Activated T-helper 2 cell treated with anti-CD3 and anti-CD28 coated beads, Interferon-gamma antibody, Interleukin-2, Interleukin-4, amounts not matched to agents 10 μg/mL and 5 μg/mL and 100 μg/mL, durations not matched to agents 14 hours and 24 hours and 36 hours (primary cell): ENCODE measurements at places on chromosomes 4 and X. TPM values are rescaled to one million over a fixed set of nuclear protein-coding genes. Genes with fewer than 3 reads are reported as not detected.

GRCh38 chrX:1164322-1165288 lies 47.8 kb downstream of the CRLF2 start:
- peaks cover 12% of the 10 kb centered on the region for H3K27me3 ChIP-seq
- DNase-seq, result no peak
- peaks cover 14% of the 10 kb centered on the region for H3K4me1 ChIP-seq
- no peak overlapping the region for H3K4me3 ChIP-seq

GRCh38 chr4:78862314-78862737 lies 76.9 kb downstream of the PAQR3 start:
- H3K4me1 ChIP-seq, result peaks cover 2% of the 10 kb centered on the region
- H3K36me3 ChIP-seq, result peaks cover 3% of the 10 kb centered on the region
- no peak for DNase-seq
- H3K27ac ChIP-seq, result no peak overlapping the region
- no peak overlapping the region for H3K4me3 ChIP-seq

DNA sequence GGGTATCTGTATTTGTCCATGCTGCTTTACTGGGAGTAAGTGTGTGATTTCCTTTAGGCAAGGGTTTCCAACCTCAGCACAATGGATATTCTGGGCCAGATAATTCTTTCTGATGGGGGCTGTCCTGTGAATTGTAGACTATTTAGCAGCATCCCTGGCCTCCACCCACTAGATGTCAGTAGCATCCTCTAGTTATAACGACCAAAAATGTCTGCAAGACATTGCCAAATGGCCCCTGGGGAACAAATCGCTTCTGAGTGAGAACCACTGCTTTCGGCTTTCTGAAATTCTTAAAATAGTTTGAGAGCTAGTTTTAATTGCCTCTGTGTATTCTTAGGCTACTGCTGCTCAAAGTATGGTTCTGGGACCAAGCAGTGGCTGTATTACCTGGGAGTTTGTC lies 81.2 kb upstream of the GPM6B start:
- no peaks in the 10 kb centered on the region for H3K36me3 ChIP-seq
- no peaks in the 10 kb centered on the region for H3K27me3 ChIP-seq
- no peaks in the 10 kb centered on the region for H3K4me1 ChIP-seq
- H3K27ac ChIP-seq, result no peak overlapping the region

DNA sequence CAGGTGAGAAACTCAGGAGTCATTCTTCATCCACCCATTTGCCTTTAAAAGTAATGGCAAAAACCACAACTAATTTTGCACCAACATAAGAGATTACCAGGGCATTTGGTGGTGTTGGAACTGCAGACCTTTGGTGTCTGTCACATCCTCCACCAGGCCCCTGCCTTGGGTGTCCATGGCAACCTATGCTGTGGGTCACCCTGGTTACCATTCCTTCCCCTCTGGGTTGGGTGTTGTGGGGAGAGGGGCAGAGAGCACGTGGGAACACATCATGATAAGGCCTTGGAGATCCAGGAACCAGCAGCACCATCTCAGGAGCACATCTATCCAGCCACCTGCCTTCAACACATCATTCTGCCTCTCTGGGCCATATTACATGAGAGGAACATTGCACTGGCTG lies 77.3 kb downstream of the CHRNA9 start:
- H3K36me3 ChIP-seq, result peaks cover 5% of the 10 kb centered on the region
- H3K27ac ChIP-seq, result no peak overlapping the region
- DNase-seq, result no peak
- peaks cover 2% of the 10 kb centered on the region for H3K4me1 ChIP-seq
- no peak overlapping the region for H3K4me3 ChIP-seq
- H3K27me3 ChIP-seq, result peaks cover 2% of the 10 kb centered on the region

GRCh38 chr4:7701866-7702649 lies 237.6 kb downstream of the AFAP1 start:
- H3K27me3 ChIP-seq, result peaks cover 2% of the 10 kb centered on the region
- no peak overlapping the region for H3K4me3 ChIP-seq
- no peak overlapping the region for H3K27ac ChIP-seq
- no peak for DNase-seq
- H3K36me3 ChIP-seq, result no peaks in the 10 kb centered on the region

DNA sequence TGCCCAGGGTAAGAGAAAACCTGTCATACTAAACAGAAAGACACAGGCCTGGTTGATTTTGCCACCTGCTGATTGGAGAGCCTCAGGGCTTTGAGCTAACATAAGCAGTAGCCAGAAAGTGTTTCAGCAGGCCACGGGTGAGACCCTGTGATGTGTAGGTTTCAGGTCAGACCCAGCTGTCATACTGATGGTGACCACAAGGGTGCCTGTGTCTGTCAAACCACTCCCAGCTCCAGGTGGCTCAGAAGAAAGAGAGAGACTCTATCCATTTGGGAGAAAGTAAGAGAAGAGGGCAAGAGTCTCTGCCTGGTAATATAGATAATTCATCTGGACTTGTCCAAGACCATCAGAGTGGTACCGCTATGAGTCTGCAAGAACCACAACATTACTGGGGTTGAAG lies 72.8 kb upstream of the NLRP2B start:
- DNase-seq, result no peak
- H3K27ac ChIP-seq, result no peak overlapping the region
- H3K27me3 ChIP-seq, result no peaks in the 10 kb centered on the region
- no peaks in the 10 kb centered on the region for H3K36me3 ChIP-seq
- H3K4me1 ChIP-seq, result no peaks in the 10 kb centered on the region

DNA sequence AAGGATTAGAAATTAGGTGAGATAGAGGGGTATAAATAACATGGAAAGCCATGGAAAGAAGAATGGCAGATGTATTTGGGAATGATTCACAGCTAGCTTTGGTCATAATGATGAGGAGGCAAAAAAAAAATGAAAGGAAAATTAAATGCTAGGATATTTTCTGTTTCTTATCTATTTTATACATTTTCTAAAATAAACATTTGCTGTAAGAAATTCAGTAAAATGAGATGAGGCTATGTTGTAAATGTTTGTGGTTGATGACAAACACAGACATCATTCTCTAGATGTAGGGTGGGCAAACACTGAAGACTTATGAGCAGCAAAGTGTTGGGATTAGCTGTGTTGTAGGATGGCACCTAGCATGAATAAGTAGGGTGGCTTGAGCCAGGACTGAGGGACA lies 407.1 kb downstream of the IL15 start:
- no peak for DNase-seq
- H3K27ac ChIP-seq, result no peak overlapping the region
- no peaks in the 10 kb centered on the region for H3K27me3 ChIP-seq
- H3K4me1 ChIP-seq, result peaks cover 22% of the 10 kb centered on the region
- no peak overlapping the region for H3K4me3 ChIP-seq
- peaks cover 28% of the 10 kb centered on the region for H3K36me3 ChIP-seq

- no peak overlapping the region for H3K27ac ChIP-seq
- no peaks in the 10 kb centered on the region for H3K36me3 ChIP-seq
- no peak for DNase-seq
- H3K4me3 ChIP-seq, result no peak overlapping the region
- no peaks in the 10 kb centered on the region for H3K4me1 ChIP-seq
- H3K27me3 ChIP-seq, result no peaks in the 10 kb centered on the region
Observed at GRCh38 chrX:153560000-153560399, 38.9 kb downstream of the CCNQ start.

- H3K36me3 ChIP-seq, result no peaks in the 10 kb centered on the region
- no peak overlapping the region for H3K27ac ChIP-seq
- no peak overlapping the region for H3K4me3 ChIP-seq
- H3K4me1 ChIP-seq, result no peaks in the 10 kb centered on the region
- no peak for DNase-seq
Observed at GRCh38 chrX:108071578-108071977, 19.8 kb downstream of the PSMD10 start.

GRCh38 chr4:10296730-10297129 lies 160.5 kb downstream of the ZNF518B start:
- no peaks in the 10 kb centered on the region for H3K4me1 ChIP-seq
- no peak overlapping the region for H3K27ac ChIP-seq
- no peaks in the 10 kb centered on the region for H3K36me3 ChIP-seq
- peaks cover 2% of the 10 kb centered on the region for H3K27me3 ChIP-seq
- DNase-seq, result no peak

DNA sequence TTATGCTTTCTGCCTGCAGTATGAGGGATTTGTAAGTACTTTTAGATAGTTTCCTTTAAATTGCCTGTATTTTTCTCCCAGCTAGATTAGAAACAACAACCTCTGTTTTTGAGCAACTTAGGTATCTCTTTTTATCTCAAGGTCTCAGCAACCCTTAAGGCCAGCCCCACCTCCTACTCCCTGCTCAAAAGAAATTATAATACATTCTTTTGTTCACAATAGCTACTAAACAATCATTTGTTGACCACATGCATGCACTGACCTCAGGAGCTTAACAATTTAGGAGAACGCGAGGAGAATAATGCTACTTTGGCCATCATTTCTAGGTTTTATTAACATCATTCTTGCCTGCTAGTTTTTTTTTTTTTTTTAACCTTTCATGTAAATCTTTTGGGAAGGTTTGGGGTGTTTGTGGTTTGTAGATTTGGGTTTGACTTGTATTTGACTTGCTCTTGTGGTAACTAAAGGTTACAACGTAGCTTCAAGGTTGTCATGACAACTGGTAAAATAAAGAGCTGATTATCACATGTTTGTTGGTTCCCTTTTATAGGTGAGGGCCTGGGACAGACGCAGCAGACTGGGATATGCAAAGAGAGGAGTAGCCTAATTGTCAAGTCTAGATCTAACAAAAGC lies 145.4 kb upstream of the PLAC1 start:
- H3K4me3 ChIP-seq, result peak overlapping the region; percentile 14
- H3K27me3 ChIP-seq, result no peaks in the 10 kb centered on the region

- no peak overlapping the region for H3K27ac ChIP-seq
- DNase-seq, result no peak
- peaks cover 18% of the 10 kb centered on the region for H3K27me3 ChIP-seq
- no peaks in the 10 kb centered on the region for H3K4me1 ChIP-seq
Observed at GRCh38 chr4:47704693-47705325, 133.1 kb downstream of the CORIN start.

- no peak overlapping the region for H3K4me3 ChIP-seq
- H3K36me3 ChIP-seq, result no peaks in the 10 kb centered on the region
- no peak overlapping the region for H3K27ac ChIP-seq
- H3K27me3 ChIP-seq, result no peaks in the 10 kb centered on the region
Observed at GRCh38 chr4:8702516-8703400, 110.2 kb downstream of the CPZ start.

DNA sequence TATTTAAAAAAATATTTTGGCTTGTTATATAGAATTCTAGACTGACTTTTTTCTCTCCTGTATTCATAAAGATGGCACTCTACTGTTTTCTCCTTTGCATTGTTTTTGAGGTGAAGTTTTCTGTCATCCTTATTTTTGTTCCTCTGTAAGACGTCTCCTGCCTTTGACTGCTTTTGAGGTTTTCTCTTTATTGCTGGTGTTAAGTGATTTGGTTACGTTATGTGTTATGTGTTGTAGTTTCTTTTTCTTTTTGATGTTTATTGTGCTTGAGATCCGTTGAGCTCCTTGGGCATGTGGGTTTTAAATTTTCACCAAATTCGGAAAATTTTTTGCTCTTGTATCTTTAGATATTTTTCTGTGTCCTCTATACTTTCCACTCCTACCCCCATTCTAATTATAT lies 50.0 kb downstream of the KDM6A start:
- peak overlapping the region; percentile 68 for H3K27ac ChIP-seq
- H3K4me3 ChIP-seq, result peak overlapping the region; percentile 30
- peaks cover 28% of the 10 kb centered on the region for H3K4me1 ChIP-seq
- H3K36me3 ChIP-seq, result peaks cover 8% of the 10 kb centered on the region
- no peak for DNase-seq

GRCh38 chrX:143429811-143430210 lies 87.5 kb downstream of the SPANXN3 start:
- no peak overlapping the region for H3K27ac ChIP-seq
- H3K4me3 ChIP-seq, result no peak overlapping the region
- H3K36me3 ChIP-seq, result no peaks in the 10 kb centered on the region
- H3K27me3 ChIP-seq, result no peaks in the 10 kb centered on the region
- DNase-seq, result no peak

Gene STBD1
- total RNA-seq, result 0.09 TPM in 2 replicates

Gene HPGD
- total RNA-seq, result 0.48 and 1.2 TPM in 2 replicates

Gene ADAM29
- total RNA-seq, result not detected in 2 replicates

Gene NPNT
- 0.14 TPM in 1 of 2 replicates, not detected in the other for total RNA-seq

Gene STATH
- total RNA-seq, result not detected in 2 replicates

Gene TMSB15C
- total RNA-seq, result 3.3 and 4.7 TPM in 2 replicates

Gene KCND1
- 2.9 and 3.3 TPM in 2 replicates for total RNA-seq

Gene MAGEA4
- not detected in 2 replicates for total RNA-seq

Gene CEP135
- total RNA-seq, result 13.3 and 15.7 TPM in 2 replicates
